Renal cortical epithelial cell (primary cell): ENCODE measurements at places on chromosomes 3 and 15.

GRCh38 chr15:53297828-53298227, 461.6 kb downstream of the WDR72 start:
- no peak for DNase-seq

- no peak for DNase-seq
Observed at GRCh38 chr3:169746924-169747323, 17.9 kb downstream of the TERC start.

GRCh38 chr3:185935465-185936272, 2.1 kb downstream of the TRA2B start:
- no peak for DNase-seq

GRCh38 chr15:54289590-54290136, 311.4 kb downstream of the UNC13C start:
- no peak for DNase-seq

DNA sequence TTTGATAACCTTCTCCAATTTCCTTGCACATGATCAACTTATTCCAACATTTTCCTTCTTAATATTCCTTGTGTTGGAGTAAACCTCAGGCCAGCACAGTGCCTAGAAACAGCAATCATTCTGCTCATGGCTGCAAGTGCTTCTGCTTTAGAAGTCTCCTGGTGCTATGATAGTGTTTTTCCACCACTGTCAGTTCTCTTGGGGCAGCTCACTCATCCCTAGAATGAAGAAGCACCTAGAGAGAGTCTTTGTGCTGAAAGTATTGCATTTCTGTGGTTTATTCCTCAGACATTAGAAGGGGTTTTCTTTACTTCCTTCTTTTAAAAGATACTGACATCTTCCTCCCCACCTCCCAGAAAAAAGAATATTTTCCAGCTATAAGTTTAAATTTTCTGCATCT, 183.5 kb downstream of the RYR3 start:
- DNase-seq, result no peak

DNA sequence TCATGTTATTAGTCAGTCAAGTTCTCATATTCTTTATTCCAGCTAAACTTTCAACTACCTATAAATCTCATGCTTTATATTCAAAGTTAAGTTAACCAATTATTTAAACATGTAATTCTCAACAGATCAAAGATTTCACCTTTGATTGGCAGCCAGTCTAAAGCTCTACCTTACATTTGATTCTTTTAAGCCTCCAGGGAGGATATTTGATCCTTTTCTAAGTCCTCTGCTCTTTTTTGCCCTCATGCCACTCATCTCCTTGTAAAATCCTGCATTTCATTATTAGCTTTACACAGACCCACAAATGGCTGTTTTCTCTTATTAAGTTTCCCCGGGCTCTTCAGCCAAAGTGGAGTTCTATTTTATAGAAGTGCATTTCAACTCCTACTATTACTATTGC, 134.1 kb downstream of the NLGN1 start:
- no peak for DNase-seq

GRCh38 chr3:181488536-181488935, 223.2 kb upstream of the SOX2 start:
- no peak for DNase-seq

DNA sequence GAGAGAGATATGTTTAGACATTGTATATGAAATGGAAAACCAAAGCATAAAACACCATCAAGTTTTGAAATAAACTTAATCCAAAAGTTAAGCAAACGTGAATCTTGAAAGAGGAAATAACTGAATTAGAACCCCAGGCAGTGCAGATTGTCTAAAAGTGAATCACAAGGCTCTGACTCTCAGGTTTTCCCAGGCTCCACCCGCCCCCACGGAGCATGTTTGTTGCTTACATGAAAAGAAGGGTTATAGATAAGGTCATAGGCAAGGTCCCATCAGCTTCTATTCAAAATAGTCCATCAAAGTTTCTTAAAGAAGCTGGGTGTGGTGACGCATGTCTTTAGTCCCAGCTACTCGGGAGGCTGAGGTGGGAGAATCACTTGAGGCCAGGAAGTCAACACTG, 29.0 kb upstream of the SLMAP start:
- DNase-seq, result peak; percentile 25

DNA sequence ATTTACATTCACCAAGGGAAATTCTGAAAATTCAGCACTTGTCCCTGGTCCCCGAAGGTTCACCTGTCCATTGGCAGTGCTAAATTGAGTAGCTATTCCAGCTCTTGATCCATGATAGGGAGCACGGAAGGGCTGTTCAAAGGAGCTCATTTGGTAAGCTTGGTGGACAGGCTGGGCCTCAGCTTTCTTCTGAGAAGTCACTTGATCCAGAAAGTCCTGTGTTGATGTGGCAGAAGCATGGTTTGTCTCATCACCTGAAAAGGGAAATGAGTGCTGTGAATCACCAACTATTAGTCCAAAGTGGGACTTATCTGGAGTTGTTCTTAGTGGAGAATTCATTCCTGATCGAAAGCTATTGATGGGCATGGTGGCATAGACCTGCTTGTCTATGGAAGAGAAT, 19.9 kb upstream of the SLC12A8 start:
- no peak for DNase-seq
